ENCODE measurements at places on chromosomes 1 and 21. TPM values are rescaled to one million over a fixed set of nuclear protein-coding genes. Genes with fewer than 3 reads are reported as not detected.

The LCE3D gene
- not detected for total RNA-seq

The ANKRD65 gene
- total RNA-seq: 10.2 TPM

The PADI2 gene
- 29.4 TPM for total RNA-seq

The GJA4 gene
- total RNA-seq: 39.3 TPM

The OR2L13 gene
- 0.33 TPM for total RNA-seq

The EDN2 gene
- 2.3 TPM for total RNA-seq
